A673 (cell line): ENCODE measurements at places on chromosomes 16 and 17. TPM values are rescaled to one million over a fixed set of nuclear protein-coding genes. Genes with fewer than 3 reads are reported as not detected.

Gene TBC1D10B
- 59.3 and 66.0 TPM in 2 replicates for total RNA-seq

GRCh38 chr17:80468781-80469493 is 7.5 kb downstream of the NPTX1 start:
- DNase-seq = no peak

DNA sequence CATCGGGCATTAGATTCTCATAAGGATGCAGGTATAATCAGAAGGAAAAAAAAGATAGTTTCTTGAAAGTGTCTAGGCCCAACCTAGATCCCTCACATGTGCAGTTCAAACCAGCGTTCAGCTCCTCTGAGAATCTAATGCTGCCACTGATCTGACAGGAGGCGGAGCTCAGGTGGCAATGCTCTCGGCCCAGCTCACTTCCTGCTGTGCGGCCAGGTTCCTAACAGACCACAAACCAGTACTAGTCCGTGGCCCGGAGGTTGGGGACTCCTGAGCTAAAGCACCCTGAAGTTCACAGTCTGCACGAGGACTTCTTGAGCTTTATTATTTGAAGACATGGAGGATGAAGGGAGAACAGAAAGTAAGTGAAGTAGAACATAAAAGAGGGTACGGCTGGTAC is 16.8 kb downstream of the SMCR8 start:
- no peak for DNase-seq

- no peak for DNase-seq
Observed at GRCh38 chr17:65041518-65041917, 15.0 kb downstream of the GNA13 start.

Gene RAB37
- not detected in 2 replicates for total RNA-seq

DNA sequence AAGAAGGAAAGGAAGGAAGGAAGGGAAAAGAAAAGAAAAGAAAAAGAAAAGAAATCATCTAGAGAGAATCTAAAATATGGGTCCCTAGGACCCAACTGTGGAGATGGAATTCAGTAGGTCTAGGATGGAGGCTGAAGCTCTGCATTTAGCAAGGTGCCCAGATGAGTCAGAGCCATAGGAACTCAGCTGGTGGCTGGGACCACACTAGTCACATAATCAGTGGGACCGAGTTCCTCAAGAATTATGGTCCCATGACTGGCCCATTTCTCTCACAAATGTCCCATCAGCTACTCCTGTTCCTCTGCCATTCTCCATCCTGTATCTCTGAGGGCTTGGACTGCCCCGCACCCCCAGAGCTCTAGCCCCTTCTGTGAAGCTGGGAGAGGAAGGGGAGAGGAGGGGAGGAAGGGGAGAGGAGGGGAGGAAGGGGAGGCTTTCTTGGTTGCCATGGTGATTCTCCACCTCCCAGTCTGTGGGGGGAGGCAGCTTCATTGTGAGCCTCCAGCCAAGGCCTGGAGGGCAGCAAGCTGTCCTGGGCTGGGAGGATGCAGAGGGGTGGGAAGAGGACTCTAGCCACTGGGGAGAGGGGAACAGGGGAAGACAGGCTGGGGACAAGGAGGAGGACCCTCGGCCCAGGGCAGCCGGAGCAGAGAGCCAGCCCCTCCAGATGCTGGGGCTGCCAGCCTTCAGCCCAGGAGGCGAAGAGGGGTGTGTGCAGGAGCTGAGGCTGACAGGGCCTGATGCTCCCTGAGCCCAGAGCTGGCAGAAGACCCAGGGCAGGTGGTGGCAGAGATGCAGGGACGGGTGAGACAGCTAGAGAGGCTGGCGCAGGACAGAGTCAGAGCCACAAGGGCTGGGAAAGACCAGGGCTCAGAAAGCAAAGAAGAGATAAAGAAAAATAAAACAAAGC is 37.8 kb upstream of the LHX1 start:
- no peak for DNase-seq

Gene MEIOC
- total RNA-seq = 0.44 TPM in 1 of 2 replicates, not detected in the other

DNA sequence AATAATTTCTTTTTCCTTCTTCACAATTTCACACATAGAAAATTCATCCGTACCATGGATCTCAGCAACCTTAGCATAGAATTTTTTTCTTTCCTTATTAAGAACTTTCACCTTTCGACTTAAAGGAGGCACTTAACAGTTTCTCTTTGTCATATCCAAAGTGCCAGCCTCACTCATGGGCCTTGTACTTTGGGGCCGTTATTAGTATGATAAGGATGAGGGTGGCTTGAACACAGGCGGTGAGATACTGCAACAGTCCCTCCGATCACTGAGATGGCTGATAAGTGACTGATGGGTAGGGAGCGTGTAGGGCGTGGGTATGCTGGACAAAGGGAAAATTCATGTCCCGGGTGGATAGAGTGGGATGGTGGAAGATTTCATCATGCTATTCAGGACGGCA is 85.3 kb downstream of the OR1D5 start:
- DNase-seq = no peak

GRCh38 chr17:45722161-45722560 is 62.0 kb upstream of the CRHR1 start:
- no peak for DNase-seq

Gene PPY
- total RNA-seq = not detected in 2 replicates

DNA sequence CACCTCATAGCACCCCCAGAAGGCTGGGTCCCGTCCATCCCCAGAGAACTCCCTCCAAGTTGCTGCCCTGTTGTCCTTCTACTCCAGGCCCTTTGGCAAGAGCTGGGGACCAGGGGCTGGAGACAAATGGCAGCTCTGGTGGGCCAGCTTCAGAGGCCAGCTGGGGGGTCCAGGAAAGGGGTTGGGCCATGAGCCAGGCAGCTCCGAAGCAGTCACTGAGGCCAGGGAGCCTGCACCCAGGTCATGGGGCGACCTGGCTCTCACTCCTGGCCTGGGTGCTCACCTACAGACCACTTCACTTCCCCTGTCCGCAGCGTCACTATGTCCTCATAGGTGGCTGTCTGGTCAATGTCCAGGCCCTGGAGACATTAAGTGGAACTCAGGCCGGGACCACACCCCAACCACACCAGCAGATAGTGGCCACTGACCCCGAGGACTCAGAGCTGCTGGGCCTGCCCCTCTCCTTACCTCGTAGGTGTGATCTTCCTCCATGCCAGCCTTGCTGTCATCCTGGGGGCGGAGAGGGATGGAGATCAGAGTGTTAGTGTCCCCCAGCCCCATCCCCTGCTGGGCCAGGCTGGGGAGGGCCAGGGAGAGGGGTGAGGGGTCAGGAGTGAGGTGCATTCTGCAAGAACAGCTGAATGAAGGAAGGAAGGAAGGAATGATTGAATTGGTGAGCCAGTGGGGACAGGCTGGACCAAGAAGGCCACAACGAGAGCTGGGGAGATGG is 3.0 kb downstream of the CD79B start:
- no peak for DNase-seq

DNA sequence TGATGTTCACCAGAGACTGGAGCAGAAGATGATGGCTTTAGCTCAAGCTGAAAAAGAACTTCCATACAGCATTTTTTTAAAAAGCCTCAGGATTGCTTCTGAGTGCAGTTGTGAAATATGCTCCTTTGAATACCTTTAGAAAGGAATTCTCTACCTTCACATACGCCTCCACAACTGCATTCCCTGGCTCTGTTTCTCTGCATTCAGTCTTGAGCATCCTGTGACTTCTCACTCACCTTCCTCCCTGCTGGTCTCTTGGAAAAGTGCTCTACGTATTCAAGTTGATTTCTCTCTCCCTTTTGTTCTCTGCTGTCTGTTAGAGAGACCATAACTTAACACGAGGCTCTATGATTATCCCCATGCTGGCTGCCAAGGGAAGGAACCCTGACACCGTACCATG is 34.5 kb downstream of the HS3ST2 start:
- DNase-seq = no peak

- DNase-seq = no peak
Observed at GRCh38 chr16:77611386-77611785, 110.9 kb upstream of the NUDT7 start.
